ENCODE measurements at places on chromosomes 7 and 10. TPM values are rescaled to one million over a fixed set of nuclear protein-coding genes. Genes with fewer than 3 reads are reported as not detected.

DNA sequence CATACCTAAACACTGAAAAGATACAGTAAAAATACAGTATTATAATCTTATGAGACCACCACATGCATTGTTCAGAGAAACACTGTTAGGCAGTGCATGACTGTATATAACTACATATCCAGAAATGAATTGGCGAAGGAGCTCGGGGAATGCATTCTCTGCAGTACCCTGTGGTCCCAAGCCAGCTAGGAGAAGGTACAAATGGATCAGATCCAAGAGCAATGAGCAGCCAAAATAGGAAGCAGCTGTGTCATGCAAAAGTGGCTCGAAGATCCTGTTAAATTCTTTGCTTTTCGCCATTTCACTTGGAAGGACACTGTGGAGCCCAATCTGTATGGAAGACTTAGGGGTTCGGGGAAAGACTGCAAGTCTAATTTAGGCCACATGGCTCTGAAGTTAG is 334.8 kb downstream of the TNS3 start:
- DNase-seq, result no peak

Gene CLDN4
- polyA plus RNA-seq, result not detected

GRCh38 chr7:106190589-106191330 is 78.6 kb upstream of the SYPL1 start:
- DNase-seq, result no peak

DNA sequence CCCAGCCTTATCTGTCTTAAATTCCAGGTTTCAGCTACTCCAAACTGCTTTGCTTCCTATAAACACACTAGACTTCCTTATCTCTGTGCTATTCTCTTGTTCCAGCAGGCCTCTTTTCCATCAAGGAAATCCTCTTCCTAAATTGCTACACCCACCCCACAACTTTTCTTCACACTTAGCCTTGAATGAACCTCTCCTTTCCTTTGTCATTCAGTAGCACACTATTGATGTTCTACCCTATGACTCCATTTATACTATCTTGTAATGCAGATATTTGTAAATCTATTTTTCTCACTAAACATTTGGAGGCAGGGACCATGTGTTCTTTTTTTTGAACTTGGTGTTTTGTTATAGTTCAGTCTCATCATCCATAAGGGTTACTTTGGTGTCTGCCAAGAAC is 3.7 kb downstream of the SLC16A9 start:
- DNase-seq, result no peak

- DNase-seq, result no peak
Observed at GRCh38 chr10:44333511-44333910, 51.4 kb downstream of the CXCL12 start.

DNA sequence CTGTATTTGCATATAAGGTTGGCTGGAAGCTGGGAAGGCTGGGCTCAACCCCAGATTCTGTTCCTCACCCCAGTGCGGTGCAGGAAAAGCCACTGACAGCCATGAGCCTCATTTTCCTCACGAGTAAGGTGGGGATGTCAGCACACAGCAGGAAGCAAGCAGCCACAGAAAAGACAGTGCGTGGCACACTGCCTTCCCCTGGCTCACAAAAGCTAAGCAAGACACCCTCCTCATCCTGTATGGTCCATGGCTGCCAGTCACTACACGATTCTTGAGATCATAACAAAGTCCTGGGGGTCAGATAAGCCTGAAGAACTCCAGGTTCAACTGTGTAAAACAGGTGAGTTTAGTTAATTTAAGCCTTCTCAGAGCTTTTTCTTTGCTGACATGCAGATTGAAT is 28.9 kb upstream of the DDC start:
- DNase-seq, result no peak

DNA sequence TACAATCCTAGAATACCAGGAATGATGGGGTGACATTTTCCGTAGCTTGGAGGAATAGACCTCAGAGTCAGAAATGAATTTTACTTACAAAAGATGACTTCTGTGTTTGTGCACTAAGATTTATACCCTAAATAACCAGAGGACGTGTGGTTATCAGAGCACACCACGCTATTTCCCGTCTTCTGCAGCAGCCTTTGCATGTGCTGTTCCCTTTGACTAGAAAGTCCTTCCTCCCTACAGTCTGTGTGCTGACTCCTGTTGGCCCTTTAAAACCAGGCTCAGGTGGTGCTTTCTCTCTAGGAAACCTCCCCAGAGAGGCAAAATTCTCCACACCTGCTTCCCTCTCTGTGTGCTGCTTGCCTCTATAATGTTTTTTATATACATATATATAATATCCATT is 73.3 kb upstream of the SMNDC1 start:
- DNase-seq, result no peak

Gene ZDHHC6
- 31.6 TPM for polyA plus RNA-seq

- no peak for DNase-seq
Observed at GRCh38 chr7:154848464-154848863, 154.5 kb downstream of the PAXIP1 start.

GRCh38 chr7:24299192-24299591 is 15.2 kb downstream of the NPY start:
- DNase-seq, result no peak

DNA sequence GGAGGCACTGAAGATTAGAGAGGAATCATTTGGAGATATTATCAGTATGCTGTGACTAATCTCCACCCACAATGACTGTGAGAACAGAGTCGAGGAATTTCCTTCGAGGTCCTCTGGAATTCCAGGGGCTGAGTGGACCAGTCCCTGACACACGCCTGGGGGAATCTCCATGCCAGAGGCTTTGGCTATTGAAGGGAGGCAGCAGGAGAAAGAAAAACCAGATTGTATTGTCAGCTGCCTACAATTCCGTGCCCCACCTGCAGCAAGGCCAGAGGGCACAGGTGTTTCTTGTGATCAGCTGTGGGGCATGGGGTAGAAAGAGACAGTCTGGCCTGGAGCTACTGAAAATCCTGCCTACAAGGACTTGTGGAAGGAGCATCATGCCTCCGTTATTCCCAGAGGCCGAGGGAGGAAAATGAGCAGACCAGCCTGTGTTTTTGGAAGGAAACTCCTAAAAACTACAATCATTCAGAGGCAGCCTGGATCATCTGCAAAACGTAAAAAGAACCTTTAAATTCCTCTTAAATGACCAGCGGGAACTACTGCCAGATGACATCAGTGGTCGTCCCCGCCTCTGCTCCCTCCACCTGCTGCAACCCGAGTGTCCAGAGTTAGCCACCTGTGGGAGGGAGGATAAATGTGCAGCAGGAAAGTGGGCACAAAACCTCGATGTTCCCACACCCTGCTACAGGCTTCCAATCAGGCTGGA is 25.4 kb upstream of the ANK3 start:
- DNase-seq, result no peak

DNA sequence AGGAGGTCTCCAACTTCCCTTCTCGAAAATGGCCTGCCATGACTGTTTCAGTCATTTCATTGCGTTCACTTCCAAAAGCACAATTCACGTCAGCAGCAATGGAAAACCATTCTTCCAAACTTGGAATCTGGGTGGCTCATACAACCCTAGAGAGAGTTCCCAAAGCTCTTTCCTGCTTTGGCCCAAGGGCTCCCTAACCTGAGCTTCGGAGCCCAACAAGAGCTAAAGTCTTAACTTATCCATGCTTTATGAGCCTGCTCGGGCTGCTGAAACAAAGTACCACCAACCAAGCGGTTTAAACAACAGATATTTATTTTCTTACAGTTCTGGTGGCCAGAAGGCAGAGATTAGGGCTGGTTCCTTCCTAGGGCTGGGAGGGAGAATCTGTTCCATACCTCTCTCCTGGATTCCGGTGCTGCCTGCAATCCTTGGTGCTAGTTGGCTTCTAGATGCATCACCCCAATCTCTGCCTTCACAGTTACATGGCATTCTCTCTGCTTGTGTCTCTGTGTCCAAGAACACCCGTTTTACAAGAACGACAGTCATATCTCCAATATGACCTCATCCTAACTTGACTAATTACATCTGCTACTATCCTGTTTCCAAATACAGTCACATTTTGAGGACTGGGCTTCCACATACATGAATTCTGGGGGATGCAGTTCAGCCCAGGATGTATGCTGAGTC is 33.5 kb downstream of the CAMK2B start:
- DNase-seq, result no peak

Gene GNAT3
- not detected for polyA plus RNA-seq

DNA sequence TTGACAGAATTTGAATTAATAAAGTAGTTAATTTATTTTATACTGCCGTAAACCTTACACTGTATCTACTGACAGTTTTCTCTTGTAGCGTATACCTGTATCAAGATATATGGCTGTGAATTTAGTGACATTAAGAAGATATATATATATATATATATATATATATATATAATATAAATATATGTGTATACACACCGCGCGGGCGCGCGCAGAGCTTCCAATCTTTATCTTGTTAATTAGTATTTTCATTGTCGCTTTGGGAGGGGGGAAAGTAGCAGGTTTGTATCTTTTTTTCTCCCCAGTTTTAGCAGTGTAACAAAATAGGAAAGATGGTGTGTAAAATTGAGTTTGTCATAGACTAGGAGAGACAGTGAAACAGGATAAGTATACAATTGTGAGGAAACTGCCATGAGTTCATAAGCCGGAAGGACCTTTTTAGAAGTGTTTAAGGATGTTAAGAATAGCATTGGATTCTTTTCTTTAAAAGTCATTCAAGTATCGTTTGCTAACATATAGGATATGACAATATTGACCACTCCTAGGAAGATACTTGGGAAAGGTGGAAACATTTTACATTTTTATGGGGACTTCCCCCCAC is 2.0 kb downstream of the PLEKHA1 start:
- DNase-seq, result no peak

Gene NKX2-3
- polyA plus RNA-seq, result not detected

Gene PLEKHS1
- not detected for polyA plus RNA-seq

- no peak for DNase-seq
Observed at GRCh38 chr7:96221888-96222287, 100.0 kb downstream of the SLC25A13 start.

DNA sequence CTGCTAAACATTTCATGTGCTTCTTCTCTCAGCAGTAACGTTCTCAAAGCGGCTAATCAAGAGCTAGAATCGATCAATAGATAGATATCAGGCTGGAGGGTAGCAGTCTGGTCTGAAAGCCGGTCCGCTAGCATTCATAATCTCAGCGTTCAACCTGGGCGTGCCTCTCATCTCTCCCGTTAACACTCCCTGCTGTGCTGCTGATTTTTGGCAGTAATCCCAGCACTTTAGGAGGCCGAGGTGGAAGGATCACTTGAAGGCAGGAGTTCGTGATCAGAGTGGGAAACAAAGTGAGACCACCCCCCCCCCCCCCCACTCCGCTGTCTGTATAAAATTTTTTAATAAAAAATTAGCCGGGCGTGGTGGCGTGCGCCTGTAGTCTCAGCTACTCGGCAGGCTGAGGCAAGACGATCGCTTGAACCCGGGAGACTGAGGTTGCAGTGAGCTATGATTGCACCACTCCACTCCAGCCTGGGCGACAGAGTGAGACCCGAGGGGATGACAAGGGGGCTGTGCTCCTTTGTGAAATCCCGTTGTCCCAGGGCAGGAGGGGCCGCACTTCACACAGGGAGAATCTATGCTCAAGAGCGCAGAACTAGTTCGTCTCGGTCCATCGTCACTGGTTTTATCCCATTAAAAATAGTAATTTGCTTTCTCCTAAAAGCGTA is 624 bp upstream of the CEP55 start:
- DNase-seq, result peak; percentile 60

Gene SAP25
- polyA plus RNA-seq, result not detected

DNA sequence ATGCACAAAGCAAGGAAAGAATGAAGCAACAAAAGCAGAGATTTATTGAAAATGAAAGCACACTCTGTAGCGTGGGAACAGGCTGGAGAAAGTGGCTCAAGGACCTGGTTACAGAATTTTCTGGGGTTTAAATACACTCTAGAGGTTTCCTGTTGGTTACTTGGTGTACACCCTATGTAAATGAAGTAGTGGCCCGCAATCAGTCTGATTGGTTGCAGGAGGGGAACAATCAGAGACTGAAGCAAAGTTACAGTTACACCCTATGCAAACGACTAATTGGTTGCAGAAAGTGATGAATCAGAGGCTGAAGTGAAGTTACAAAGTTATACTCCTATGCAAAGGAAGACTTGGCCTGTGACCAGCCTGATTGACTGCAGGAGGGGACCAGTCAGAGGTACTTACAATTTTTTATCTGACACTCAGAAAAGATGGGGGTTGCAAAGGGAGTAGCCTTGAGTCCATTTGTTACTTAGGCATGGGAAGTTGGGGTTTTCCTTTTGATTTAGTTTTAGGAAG is 3.6 kb upstream of the MTPN start:
- DNase-seq, result peak; percentile 62

GRCh38 chr7:75599244-75599781 is 107.2 kb downstream of the SPDYE5 start:
- DNase-seq, result no peak

GRCh38 chr7:34133983-34134782 is 228.8 kb downstream of the BMPER start:
- DNase-seq, result no peak

DNA sequence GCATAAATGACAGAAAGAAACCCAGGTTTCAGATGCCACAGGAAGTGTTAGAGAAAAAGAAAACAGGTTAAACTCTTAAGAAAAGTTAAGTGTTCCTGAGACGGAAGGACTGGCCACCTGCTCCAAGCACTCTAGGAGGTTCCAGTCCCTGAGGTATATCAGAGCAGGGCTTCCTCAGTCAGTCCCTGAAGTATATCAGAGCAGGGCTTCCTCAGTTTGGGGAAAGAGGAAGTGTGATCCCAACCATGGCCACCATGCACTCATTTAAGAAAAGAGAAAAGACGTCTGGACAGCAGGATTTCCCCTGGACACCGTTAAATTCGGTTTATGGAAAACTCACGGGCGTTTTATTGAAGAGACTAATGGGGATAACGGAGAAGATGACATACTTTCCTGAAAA is 133.4 kb upstream of the PFKP start:
- DNase-seq, result no peak

- DNase-seq, result no peak
Observed at GRCh38 chr7:95595746-95596197, 544 bp downstream of the PDK4 start.

Gene TAS2R41
- polyA plus RNA-seq, result not detected

DNA sequence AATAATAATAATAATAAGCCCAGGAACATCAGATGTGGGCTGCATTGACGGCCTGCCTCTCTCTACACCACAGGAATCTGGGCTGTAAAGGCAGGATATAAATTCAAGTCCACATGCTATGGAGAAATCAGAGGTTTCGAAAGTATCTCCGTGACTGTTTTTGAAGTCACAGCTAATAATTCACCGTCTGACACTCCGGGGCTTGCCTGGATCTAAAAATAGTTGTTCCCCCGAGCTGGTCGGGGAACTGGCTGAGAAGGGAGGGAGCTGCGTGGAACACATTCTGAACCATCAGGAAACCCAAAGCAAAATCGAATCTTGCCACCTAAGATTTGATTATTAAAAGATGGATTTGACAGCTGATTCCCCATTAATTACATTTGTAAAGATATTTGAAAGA is 35.4 kb downstream of the KLF6 start:
- no peak for DNase-seq

DNA sequence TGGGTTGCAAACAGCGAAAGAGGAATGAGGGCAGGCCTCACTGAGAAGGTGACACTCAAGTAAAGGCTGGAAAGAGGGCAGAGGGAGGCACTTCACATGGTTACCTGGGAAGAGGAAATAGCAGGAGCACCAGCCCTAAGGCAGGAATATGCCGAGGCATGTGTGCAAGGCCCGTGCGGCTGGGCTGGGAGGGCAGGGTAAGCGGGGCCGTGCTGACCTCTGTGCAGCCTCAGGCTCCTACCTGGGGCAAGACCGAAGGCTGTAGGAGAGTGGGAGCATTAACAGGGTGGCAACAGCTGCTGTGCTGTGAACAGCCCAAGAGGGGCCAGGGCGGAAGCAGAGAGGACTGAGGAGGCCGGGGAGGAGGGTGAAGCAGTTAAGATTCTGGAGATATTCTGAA is 24.0 kb upstream of the SH3PXD2A start:
- DNase-seq, result no peak

Data from naive thymus-derived CD8-positive, alpha-beta T cell (primary cell).